CD4-positive, alpha-beta T cell treated with Interleukin-2 at 100 ng/mL for 4 hours (primary cell): ENCODE measurements at places on chromosomes 3 and 15.
A peak's percentile ranks its signal among the peaks of the same experiment; 100 is the strongest.

- DNase-seq: peak; percentile 9
Observed at GRCh38 chr15:65189102-65189740, 4.1 kb upstream of the CLPX start.

DNA sequence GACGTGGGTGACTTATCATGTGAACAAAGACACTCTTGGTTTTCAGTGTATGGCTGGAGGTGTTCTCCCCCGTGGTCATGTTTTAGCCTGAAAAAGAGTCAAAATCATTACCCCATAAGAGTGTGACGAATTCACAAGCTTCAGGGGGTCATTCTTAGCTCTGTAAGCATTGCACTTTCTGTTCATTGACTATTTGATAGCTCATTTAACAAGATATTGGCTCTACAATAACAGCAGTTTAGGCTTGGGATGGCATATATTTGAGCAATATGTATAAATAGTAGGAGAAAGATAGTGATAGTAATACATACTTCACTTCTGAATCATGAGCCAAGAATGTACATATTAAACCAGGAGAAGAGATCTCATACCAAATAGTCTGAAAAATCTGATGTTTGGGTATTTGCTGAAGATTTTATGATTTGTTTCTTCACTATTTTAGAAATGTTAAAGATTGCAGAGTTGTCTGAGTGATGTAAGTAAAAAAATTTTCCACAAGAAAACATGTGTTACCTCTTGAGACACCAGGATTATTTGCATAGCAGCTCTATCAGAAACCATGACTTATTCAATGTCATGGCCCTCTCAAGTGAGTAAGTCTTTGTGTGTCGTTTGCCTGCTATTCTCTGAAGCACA is 996.0 kb downstream of the OTOL1 start:
- no peak for DNase-seq

DNA sequence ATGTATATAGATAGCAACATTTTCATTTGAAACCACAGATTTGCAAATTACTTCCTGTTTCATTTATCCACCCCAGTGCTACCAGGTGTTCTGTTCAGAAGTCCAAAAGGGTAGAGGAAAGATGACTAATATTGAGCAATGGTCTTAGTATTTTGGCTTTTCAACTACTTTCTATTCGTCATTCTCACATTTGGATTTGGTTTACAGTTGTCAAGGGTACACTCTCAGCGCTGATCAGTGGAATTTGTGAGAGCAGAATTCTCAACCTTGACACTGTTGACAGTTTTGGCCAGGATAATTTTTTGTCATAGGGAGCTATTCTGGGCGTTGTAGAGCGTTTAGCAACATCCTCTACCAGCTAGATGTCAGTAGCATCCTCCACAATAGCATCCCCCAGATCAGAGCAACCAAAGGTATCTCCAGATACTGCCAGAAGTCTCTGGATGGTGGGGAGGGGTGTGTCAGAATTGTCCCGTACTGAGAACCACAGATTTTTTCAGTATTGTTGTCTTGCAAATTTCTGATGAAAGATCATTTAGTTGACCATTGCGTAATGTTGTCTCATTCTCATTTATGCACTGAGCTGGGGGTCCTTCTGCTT is 4.2 kb downstream of the HMCES start:
- DNase-seq: peak; percentile 73

GRCh38 chr15:77285057-77285997 is 134.6 kb downstream of the PEAK1 start:
- DNase-seq: no peak

DNA sequence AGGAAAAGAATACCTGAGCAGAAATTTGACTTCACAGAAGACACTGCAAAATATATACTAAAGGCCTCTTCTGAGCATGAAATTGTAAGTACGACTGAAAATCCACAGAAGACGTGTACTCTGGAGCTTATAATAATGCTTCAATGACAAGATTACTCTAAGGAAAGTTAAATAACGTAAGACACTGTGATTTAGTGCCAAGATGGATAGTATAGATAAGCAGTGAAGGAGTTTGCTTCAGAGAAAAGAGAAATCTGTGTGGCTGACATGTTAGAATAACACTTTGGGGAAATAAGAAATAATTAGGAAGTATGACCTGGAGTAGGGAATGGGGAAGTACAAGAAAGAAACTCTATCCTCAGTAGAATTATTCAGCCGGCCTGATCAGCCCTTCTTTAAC is 28.9 kb downstream of the ALDH1A2 start:
- DNase-seq: no peak

- no peak for DNase-seq
Observed at GRCh38 chr3:141610939-141611338, 124.1 kb downstream of the RASA2 start.

DNA sequence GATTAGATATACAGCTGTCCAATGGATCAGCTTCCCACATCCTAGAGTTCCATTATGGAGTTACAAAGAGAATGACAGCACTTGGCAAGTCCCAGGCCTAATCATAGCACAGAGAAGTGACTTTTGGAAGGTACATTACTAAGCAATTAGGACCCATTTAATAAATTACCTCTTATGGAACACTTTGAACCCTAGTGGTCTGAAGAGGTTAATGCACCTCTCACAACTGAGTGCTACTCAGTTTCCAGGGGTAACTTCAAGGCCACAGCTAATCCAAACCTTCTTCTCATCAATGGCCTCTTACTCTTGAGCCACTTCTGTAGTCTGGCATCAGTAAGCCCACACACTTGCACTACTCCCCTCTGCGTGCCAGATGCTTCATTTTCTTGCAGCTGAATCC is 34.9 kb upstream of the MEIS2 start:
- DNase-seq: no peak

DNA sequence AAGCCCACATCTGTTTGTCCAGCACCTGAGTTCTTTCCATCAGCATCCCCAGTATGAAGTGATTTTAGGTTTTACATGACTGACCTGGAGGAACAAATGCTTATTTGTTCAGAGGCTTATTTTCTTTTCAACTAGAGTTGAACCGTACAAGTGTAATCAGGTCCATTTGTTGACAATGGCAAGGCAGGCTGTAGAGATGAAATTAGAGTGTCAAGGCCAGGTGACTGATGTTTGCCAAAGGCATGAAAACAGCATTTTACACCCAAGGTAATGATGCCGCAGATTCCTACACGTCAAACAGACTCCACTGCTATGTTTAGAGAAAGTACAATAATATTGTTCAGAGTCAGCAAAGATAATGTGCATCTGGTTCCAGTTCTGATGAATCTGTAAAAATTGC is 96.5 kb downstream of the KCNAB1 start:
- DNase-seq: no peak

DNA sequence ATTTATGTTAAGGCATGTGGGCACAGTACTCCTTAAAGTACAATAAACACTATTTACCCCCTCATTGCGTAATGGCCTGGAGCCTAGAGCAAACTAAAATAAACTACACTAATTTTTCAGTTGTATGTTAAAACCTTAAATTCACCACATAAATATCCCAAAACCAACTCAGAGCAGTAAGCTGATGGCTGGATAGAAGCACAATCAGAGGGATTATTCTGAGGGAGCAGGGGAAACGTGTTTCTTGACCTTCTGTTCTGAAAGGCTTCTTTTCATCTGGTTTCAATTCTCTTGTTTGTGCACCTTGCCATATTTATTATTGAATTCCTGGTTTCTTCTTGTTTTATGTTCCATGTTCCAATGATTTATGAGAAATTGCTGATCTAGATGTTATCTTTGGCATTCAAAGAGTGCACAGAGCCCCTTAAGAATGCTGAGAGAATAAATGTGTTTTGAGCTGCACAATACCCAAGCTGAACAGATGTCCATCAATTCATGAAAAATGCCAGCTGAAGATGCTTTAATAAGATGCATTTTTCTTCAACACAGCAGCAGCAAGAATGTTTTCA is 29.6 kb downstream of the RPL22L1 start:
- no peak for DNase-seq
